ENCODE measurements at places on chromosomes 6 and 20.

GRCh38 chr6:122853259-122853995 is 64.4 kb downstream of the SMPDL3A start:
- DNase-seq: no peak

GRCh38 chr6:114087496-114087895 is 116.5 kb upstream of the HDAC2 start:
- DNase-seq: no peak

DNA sequence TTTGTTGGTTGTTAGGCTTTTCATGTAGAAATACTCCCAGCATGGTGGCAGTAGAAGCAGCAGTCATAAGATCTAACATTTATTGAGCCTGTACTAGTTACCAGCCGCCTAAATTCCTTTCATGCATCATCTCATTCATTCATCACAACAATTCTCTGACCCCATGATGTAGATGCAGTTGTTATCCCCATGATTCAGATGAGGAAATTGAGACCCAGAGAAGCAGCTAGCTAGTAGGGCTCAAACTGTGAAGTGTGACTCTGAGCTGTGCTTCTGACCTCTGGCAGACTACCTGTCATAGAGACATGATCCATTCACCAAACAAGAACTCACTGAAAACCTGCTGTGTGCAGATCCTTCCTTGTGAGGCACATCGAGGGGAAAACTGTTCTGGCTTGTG is 16.9 kb downstream of the RREB1 start:
- DNase-seq: no peak

DNA sequence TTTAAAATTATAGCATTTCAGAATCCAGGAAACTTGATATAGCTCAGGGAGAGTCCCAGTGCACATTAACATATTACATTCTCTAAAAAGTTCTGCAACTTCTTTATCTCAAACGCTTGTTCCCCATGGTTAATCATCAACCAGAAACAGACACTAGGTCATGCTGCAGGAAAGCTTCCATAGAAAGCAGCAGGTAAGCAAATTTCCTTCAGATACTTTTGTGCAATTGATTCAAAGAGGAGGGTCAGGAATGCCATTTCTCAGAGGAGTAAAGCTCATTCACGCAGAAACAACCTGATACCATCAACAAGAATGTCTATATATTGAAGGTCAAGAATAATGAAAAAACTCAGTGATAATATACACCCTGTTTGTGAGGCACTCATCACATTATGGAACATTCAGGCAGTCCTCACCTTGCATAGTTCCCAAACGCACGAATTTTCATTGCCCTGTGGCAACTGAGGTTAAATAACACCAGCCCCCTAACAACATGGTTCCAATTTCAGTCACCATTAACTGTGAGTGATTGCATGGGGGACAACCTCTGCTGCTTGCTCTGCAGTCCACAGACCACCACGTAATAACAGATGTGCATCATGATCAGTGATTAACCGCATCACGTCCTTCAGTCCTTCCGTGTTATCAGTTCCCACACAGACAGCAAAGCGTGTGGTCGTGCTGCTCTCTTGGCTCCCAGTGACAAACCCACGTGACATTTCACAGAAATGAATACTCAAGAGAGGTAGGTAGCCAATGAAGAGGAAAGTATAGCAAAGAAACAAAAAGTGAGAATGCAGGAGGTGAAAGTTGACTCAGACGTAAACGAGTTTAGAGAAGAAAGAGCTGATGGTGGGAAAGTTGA is 95.7 kb downstream of the LY86 start:
- peak; percentile 37 for DNase-seq

DNA sequence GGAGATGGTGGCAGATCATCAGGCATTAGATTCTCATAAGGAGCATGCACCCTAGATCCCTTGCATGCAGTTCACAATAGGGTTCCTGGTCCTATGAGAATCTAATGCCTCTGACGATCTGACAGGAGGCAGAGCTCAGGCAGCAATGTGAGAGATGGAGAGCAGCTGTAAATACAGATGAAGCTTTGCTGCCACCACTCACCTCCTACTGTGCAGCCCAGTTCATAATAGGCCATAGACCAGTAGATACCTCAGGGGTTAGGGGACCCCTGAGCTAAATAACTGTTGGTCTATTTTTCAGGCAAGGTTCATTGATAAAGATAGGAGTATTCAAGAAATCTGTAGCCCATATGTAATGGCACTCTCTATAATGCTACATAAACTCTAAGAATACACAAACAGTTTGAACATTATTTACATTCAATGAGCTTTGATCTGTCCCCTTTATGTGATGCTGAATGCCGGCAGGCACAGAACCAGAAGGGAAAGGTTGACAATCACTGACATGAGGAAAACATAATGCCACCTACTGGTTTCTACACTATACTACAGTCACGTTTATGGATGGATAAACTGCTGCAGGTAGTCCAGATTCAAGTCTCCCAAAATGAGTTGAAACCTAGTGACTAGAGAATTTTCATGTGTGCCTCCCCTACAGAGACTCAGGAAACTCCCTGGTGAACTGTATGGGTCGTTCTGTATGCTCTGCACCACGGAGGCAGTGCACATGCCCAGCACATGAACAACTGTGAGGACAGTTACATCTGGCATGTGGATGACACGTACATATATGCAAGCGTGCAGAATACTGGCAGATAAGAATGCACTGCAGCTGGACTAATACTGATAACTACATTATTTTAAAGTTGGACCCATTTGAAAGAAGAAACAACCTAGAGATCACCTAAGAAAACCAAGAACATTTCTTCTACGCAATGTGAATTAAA is 72.0 kb downstream of the DST start:
- no peak for DNase-seq

DNA sequence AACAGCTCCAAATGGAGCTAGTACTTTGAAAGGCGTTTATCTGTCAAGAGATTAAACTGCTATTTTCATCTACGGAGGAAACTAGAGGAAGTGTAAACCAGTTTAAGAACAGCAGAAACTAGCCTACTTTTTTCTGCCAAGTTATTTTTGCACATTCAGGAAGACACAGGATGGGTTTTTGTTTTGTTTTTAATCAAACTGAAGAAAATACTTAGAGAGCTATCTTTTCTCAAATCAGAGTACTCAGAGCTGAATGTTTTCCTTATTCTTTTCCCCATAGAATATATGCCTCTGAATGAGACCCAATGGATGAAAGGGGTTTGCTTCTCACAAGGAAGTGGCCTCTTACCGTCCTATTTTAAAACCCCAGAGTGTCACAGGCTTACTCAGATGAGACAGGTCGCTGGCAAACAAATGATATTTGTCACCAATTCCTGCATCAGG is 538.5 kb downstream of the CD83 start:
- DNase-seq: no peak

GRCh38 chr20:5531318-5532081 is 214.7 kb upstream of the PROKR2 start:
- no peak for DNase-seq

GRCh38 chr6:4935486-4935885 is 68.4 kb downstream of the RPP40 start:
- no peak for DNase-seq

DNA sequence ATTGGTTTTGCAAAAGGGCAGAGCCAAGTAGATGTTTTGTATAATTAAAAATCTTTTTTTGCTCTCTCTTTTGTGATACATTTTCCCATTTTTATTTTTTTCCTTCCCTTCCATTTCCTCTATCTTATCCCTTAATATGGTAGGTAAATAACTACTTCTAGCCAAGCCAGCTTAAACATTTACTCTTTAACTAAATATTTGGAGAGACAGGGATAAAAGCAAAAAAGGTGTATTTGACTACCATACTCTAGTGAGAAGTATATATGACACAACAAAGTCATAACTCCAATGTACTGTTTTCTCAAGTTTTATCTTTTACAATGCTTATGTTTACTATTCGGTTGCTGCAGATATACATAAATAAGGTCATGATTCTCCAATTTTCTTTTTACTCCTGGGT is 154.7 kb downstream of the HIVEP2 start:
- no peak for DNase-seq
